ENCODE measurements at places on chromosomes 5 and 9.
A peak's percentile ranks its signal among the peaks of the same experiment; 100 is the strongest.

GRCh38 chr9:97591535-97591934 is 41.6 kb downstream of the TSTD2 start:
- DNase-seq: no peak

DNA sequence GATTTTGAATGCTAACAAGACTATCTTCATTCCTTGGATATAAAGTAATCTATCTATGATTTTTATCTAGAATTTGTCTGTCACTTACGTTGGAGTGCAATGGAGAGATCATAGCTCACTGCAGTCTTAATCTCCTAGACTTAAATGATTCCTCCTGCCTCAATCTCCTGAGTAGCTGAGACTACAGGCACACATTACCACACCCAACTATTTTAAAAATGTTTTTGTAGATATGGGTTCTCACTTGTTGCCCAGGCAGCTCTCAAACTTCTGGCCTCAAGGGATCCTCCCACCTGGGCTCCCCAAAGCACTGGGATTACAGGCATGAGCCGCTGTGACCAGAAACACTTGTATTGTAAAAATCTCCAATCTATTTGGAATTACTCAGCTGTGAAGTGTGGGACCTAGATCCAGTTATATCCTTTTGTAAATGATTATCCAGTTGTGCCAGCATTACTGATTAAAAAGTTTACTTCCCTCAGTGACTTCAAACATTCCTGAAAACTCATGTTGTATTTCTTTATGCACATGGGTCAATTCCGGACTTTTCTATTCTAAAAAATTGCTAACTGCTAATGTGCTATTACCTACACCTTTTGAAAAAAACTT is 1793.8 kb upstream of the WWC1 start:
- DNase-seq: no peak

DNA sequence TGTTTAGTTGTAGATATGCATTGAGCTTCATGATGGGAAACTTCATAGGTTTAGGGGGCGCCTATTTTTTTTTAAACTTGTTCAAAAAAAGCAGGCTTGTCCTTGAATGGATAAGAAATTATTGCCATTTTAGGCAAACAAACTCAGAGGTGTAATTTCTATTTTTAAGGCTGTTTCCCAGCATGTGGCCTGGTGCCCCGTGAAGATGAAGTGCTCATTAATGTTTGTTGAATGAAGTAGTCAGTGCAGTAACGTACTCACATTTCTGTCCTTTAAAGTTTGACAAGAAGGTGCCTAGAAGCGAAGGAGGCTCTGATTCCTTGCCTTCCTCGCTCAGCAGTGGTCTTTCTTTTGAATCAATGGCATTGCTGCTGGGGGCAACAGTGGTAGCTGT is 54.3 kb downstream of the ZNF618 start:
- no peak for DNase-seq

GRCh38 chr9:83271665-83272071 is 208.7 kb upstream of the RASEF start:
- no peak for DNase-seq

DNA sequence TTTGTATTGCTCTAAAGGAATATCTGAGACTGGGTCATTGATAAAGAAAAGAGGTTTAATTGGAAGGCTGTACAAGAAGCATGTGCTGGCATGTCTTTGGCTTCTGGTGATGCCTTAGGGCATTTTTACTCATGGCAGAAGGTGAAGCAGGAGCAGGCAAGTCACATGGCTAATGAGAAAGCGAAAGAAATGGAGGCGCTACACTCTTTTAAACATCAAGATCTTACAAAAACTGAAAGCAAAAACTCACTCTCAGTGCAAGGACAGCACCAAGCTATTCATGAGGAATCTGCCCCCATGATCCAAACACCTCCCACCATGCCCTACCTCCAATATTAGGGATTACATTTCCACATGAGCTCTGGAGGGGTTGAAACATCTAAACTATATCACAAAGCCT is 1458.8 kb upstream of the ACO1 start:
- DNase-seq: no peak

GRCh38 chr5:18397371-18397770 is 763.1 kb downstream of the TAF11L14 start:
- no peak for DNase-seq

DNA sequence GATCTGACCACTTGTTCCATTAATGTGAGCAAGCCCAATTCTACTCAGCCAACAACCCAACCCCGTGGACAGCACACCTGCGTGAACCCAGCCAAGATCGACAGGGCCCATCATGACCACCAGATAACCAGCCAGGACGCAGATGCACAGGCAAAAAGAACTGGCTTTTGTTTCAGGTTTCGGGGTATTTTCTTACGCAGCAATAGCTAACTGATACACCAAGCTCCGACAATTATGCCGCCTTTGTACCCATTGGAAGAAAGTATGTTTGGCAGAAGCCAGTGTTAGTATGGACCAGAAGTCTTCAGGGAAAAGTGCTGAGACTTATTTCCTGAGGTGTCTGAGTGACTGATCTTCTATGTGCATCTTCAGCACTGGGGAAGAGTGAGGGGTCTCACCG is 6.0 kb upstream of the ADAMTS16 start:
- DNase-seq: no peak

DNA sequence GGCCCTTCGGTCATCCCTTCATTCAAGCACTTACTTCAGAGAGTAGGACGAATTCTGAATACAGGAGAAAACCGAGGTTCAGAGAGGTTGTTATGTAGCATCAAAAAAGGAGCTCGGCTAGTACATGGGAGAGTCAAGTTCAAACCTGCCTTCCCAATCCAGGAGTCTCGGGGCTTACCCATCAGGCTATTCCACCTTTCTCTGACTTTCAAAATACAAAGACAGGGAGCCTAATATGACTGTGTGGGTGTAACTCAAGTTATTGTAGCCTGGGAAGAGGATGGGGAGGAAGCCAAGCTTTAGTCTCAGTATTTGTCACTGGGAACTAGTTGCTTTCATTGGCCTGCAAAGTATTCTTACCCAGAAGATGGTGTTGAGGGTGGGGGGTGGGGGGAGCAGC is 274.8 kb upstream of the PANK3 start:
- DNase-seq: no peak

GRCh38 chr5:145856285-145856818 is 16.5 kb downstream of the GRXCR2 start:
- peak; percentile 91 for DNase-seq

- no peak for DNase-seq
Observed at GRCh38 chr9:123925819-123926218, 4.1 kb downstream of the DENND1A start.

GRCh38 chr9:113530022-113530635 is 66.6 kb downstream of the RGS3 start:
- DNase-seq: peak; percentile 19

- no peak for DNase-seq
Observed at GRCh38 chr5:111311666-111312065, 87.5 kb downstream of the CAMK4 start.

GRCh38 chr9:86281593-86282076 is 703 bp downstream of the ISCA1 start:
- no peak for DNase-seq

GRCh38 chr5:149810856-149811255 is 80.7 kb downstream of the PPARGC1B start:
- DNase-seq: peak; percentile 88

- no peak for DNase-seq
Observed at GRCh38 chr5:109250533-109251329, 159.0 kb downstream of the PJA2 start.

- peak; percentile 92 for DNase-seq
Observed at GRCh38 chr9:6759185-6759977, 1.6 kb downstream of the KDM4C start.

DNA sequence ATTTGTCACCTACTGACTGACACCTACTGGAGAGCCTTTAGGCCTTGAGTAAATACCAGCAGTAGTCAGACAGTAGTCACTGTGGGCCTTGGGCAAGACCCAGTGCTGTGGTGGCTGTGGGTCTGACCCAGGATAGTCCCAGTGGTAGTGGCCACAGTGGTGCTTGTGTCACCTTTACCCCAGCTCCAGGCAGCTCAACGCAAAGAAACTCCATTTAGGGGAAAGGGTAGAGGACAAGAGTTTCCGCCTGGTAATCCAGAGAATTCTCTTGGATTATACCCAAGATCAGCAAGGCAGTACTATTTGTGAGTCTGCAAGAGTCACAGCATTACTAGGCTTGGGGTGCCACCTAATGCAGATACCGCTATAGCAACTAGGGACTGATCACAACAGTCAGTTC is 28.9 kb downstream of the CERT1 start:
- no peak for DNase-seq

DNA sequence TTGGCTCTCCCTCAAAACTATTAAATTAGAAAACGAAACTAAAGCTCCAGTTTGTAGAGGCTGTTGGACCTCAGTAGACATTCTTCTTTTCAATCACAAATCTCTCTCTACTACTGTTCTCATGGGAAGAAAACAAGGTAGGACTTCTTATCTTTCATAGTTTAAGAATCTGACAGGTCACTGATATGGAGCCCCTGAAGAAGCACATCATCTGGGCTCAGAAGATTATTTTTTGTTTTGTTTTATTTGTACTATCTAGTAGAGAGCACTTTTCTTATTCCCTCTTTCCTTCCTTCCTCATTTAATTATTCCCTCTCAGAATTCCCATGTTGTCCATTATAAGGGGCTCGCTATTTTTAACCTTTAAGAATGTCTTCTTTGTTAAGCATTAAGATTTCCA is 26.3 kb downstream of the STARD4 start:
- DNase-seq: no peak

- peak; percentile 33 for DNase-seq
Observed at GRCh38 chr9:72476617-72477437, 44.6 kb upstream of the TMC1 start.

- peak; percentile 5 for DNase-seq
Observed at GRCh38 chr5:159135896-159136531, 36.3 kb upstream of the EBF1 start.

- no peak for DNase-seq
Observed at GRCh38 chr9:23841304-23841703, 15.3 kb upstream of the ELAVL2 start.

DNA sequence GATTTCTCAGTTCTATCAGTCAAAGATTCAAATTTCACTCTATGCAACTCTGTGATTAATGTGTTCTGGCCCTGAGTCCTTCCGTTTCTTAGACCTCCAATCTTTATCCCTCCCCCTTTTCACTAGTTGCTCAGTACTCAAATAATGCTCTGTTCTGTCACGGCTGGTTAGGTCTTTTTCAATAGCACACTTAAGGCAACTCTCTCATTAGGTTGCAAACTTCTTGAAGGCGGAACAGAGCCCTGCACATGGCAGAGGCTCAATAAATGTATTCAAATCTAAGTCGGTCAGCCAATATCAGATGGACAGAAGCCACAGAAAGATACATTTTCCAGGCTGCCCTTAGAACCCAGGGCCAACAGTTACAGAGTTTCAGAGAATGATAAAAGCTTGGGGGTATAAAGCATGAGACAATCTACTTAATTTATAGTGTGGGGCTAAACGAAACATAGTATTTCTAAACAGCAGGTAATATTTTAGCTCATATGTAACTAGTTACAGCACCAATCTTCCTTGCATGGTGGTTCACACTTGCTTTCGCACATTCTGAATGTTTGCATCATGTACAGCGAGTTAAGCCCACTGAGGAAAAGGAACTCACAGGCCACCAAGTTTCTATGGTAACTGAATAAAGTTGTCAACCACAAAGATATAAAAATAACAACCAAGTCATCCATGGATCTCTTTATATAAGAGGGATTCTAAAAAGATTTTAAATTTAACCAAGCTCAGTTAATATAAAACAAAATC is 67.1 kb upstream of the GOLPH3 start:
- DNase-seq: no peak

GRCh38 chr9:127050152-127050551 is 72.3 kb downstream of the ANGPTL2 start:
- no peak for DNase-seq

- no peak for DNase-seq
Observed at GRCh38 chr9:20640331-20641187, 18.3 kb upstream of the MLLT3 start.

DNA sequence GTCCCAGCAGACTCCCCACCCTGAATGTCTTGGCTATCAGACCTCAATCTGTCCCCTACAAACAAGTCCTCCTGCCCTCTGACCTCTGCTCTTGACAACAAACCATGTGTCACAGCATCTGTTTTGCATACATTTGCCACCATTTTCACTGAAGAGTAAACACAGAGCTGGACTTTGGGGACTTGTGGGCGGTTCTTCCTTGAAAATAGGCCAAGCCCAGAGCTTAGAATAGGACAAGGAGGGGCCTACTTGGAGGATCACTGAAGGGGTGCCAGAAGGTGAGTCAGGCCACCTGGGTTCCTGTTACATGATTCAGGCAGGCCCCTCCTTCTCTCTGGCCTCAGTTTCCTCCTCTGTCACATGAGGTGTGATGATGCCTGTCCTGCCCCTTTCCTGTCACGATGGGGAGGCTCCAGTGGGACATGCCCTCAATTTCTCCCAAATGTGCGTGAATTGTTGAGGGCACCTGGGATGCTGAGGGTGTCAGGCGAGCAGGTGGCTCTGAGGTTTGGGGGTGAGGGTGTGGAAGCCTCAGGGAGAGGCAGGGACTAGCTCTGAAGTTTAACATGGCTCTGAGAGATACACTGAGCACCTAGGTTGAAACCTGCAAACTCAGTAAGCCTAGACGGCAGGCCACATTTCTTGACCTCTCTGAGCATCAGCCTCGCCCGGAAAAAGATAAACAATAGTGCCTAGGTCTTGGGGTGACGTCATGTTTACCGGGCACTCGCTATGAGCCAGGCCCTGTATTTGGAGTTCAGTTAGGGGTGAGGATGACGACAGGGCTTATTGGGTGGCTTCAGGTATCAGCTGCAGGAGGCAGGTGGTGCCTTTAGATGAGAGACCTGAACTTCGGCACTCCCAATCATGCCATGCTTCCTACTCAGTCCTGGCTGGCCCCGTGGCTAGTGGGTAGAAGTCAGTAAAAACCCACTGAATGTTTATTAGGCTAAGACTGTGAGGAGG is 107.6 kb upstream of the PITX1 start:
- DNase-seq: no peak

DNA sequence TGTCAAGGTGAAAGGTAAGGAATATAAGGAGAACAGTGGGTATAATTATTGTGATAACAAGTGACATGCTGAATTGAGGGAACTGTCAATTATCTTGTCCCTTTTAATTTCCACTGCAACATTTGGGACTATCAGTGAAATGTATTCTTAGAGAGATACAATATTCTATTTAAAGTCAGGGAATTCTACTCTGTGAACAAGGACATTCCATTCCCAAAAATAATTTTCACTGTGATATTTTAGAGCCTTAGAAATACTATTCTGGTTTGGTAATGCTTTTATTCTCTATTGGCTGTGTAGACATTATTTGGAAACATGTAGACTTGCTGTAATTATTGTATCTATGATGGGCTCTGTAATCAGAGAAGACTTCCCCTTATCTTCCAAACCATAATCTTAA is 248.0 kb upstream of the PCSK5 start:
- DNase-seq: no peak

GRCh38 chr9:121233906-121234831 is 32.5 kb upstream of the RAB14 start:
- DNase-seq: peak; percentile 65

- DNase-seq: no peak
Observed at GRCh38 chr5:107518190-107518589, 152.5 kb downstream of the EFNA5 start.

GRCh38 chr5:502325-503079 is 21.7 kb downstream of the SLC9A3 start:
- DNase-seq: no peak

GRCh38 chr5:135364421-135365262 is 34.4 kb downstream of the MACROH2A1 start:
- no peak for DNase-seq

GRCh38 chr5:141590127-141590526 is 28.7 kb downstream of the DIAPH1 start:
- peak; percentile 65 for DNase-seq

Measured in suppressor macrophage treated with lipopolysaccharide for 1 hour (primary cell).